ENCODE measurements at places on chromosomes 2 and 18. TPM values are rescaled to one million over a fixed set of nuclear protein-coding genes. Genes with fewer than 3 reads are reported as not detected.
A peak's percentile ranks its signal among the peaks of the same experiment; 100 is the strongest.

- no peak for DNase-seq
Measured at GRCh38 chr18:1392865-1393734, 488.4 kb downstream of the ADCYAP1 start.

DNA sequence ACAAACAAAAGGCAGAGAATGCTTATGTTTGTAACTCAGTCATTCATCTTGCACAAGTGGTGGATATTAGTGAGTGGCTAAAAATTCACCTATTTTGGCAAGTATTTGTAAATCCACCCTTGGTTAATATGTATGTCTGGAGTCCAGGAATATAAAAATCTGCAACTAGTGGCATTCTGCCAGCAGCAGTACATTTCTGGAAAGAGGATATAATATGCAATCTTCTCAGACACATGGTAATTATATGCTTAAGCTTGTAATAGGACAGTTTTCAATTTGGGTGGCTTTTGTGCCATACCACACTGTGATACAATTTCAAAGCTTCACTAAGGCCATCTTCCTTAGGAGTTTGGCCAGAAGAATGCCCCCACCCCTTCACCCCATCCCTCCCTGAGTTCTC, 693.3 kb downstream of the MBD2 start:
- no peak for DNase-seq

GRCh38 chr2:25979001-25979400, 3.3 kb downstream of the KIF3C start:
- no peak for DNase-seq

Gene GREB1
- total RNA-seq: 0.38 TPM

DNA sequence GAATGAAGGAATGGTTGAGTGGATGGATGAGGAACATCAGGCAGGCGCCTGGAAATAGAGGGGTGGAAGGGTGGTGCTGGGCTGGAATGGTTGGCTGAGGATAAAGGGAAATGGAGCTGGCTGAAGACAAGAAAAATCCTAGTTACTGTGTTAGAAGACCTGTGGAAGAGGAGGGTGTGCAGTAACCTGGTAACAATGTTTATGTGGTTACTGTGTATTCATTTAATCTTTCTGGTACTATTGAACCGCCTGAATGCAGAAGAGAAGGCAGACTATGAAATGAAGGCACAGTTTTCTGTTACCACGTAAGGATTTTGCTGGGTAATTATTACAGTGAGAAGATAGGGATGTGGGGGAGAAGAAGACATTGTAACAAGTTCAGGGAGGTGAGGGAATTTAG, 110.3 kb upstream of the MGAT5 start:
- no peak for DNase-seq

GRCh38 chr2:108920686-108921085, 68.3 kb downstream of the EDAR start:
- DNase-seq: no peak

Gene C2orf78
- total RNA-seq: not detected

GRCh38 chr2:1795261-1796231, 51.2 kb upstream of the PXDN start:
- DNase-seq: no peak

DNA sequence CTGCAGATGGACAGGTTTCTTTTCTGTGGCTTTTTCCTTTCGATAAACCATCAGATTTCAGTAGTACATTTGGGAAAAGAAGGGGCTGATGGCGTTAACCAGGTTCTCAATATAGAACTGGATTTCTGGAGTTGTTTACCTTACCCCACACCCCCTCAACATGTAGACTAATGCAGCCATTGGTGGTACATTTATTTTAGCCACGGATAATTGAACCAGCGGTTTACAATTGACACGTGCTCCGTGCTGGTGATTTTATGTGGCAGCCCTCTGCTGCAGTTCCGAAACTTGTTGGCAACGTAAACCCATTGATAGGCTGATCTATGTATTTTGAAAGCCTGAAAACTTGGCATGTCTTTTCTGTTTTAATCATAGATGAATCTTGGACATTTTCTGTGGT, 5.4 kb downstream of the SOX11 start:
- DNase-seq: no peak

GRCh38 chr2:104487366-104487765, 366.5 kb upstream of the POU3F3 start:
- no peak for DNase-seq

- no peak for DNase-seq
Measured at GRCh38 chr2:20168048-20168726, 56.7 kb downstream of the SDC1 start.

DNA sequence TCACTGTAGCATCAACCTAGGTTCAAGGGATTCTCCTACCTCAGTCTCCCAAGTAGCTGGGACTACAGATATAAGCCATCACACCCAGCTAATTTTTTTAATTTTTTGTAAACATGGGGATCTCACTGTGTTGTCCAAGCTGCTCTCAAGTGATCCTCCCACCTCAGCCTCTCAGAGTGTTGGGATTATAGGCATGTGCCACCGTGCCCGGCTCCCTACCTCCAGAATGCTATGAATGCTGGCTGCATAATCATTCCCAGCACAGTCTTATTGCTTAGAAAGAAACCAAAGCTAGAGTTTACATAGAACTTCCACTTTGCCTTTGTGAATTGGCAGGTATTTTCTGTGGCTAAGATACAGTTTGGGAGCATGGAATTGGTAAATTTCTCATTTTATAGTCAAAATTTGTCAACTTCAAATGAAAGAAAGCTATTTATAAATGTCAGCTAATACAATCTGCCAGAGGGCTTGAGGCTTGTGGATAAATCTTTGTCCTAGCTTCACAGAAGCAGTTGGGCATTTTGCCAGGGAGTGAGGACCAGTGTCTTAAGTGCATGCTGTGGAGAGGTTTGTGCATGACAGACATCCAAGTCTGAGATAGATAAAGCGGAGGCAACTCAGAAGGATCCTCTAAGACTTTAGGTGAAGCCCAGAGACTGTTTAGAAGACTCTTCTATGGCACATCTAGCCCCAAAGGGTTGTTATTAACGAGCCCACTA, 175.4 kb downstream of the ANTXR1 start:
- DNase-seq: no peak

Gene TOGARAM2
- 0.13 TPM for total RNA-seq

DNA sequence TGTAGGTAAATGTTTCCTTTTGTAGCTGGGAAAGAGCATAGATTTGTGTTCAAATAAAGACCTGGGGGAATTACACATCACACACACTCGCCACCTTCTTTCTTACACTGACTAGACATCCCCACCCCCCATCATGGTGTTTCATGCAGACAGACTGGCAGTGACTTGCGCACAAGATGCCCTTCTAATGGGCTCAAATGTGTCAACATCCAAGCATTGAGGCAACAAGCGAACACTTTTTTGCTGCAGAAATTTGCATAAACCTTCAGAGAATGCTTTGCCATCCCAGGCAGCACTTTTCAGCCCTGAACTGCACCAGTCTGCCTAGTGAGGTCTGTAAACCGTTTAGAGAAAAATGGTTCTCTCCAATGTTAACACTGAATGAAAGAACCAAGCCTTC, 4.5 kb downstream of the HOXD8 start:
- DNase-seq: no peak

- DNase-seq: peak; percentile 87
Measured at GRCh38 chr2:98793897-98794830, 63.2 kb upstream of the MGAT4A start.

DNA sequence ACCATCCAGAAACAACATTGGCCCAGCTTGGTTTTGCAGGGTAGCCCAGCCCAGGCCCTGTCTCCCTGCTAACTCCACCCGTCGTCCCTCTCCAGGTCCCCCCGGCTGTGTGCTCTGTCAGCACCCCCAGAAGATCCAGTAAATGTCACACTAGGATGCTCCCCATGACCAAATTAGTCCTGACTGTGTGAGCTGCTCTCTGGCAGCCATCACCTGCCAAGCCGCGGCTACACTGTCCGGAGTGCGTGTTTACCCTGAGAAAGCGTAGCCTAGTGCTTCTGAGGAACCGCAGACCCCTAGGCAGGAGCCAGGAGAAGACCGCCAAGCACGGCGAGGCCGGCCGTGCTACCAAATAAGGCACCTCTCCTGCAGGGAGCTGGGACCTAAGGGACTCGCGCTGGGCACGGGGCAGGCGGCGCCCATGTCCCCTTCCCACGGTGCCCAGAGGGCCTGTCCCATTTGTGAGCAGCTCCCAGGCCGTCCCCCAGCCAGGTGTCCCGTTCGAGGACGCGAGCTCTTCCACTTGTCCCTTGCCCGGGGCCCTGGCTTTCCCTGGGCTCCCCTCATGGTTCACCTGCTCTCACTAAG, 849.9 kb downstream of the RNF144A start:
- DNase-seq: no peak

- no peak for DNase-seq
Measured at GRCh38 chr18:28736951-28737350, 560.0 kb upstream of the CDH2 start.

DNA sequence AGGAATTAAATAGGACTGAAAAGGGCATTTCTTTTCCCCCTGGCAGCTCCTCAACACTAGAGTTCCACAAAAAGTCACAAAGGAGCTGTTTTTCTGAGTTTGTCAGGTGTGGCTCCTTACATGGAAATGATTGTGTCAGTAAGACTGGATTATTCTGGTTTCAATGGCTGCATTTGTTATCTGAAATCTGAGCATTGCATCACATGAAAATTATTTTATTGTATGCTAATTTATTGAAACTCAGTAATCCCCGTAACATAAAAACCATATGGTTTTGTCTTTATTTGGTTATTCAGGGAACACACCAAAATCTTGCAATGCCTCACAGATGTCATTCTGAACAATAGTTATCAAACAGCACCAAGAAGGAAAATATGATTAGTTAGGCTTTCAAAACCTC, 439.7 kb upstream of the TNP1 start:
- no peak for DNase-seq

Gene BOLL
- total RNA-seq: not detected

Gene WNT10A
- total RNA-seq: not detected

Gene KLHL41
- 0.13 TPM for total RNA-seq

DNA sequence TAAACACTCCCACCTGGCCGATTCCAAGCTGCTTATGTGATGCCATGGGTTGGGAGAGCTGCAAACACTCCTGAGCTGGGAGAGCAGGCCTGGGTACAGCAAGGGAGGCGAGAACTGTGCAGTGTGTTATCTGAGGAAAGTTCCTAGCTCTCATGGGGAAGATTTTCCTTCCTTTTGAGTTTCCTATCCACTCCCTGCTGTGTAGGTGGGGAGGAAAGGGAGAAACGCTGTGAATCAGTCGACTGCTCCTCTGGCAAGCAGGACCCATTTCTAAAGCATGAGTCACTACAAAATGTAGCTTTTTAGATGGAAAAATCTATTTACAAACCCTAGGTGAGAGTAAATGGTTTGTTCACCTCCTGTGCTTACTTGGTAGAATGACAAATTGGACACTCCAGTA, 80.4 kb downstream of the SH3RF3 start:
- peak; percentile 60 for DNase-seq

GRCh38 chr2:96734880-96735583, 4.8 kb downstream of the LMAN2L start:
- DNase-seq: no peak

DNA sequence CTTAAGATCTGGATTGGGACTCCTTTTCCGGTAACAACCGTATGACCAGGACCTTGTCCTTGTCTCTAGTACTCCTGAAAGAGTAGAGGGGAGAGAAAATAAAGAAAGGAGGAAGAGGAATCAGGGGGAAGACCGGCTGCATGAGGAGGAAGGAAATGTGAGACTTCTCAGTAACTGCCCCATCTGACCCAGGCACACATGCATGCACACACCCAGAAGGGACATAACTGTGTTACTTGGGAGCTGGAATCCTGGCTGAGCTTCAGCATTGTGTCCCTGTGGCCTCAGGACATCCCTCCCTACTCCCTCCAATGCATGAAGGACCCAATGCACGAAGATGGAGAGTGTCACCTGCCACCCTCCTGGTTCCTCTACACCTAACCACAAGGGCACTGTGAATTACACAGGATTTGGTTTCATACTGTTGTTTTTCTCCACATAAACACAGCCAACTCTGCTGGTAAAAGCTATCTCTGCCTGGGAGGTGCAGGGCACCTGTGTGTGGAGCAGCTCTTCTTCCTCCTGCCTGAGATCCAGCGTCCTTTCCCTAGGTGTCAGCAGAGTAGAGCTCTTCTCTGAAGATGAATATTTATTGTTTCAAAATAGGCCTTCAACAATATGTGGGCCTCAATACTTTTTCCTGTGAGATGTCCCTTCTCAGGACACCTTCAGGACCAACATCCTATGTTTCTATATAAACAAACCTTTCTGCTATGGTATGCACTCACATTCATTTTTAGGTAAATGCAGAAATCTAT, 574.1 kb upstream of the ID2 start:
- no peak for DNase-seq

Gene TMEM247
- not detected for total RNA-seq

Gene CD8B
- not detected for total RNA-seq

DNA sequence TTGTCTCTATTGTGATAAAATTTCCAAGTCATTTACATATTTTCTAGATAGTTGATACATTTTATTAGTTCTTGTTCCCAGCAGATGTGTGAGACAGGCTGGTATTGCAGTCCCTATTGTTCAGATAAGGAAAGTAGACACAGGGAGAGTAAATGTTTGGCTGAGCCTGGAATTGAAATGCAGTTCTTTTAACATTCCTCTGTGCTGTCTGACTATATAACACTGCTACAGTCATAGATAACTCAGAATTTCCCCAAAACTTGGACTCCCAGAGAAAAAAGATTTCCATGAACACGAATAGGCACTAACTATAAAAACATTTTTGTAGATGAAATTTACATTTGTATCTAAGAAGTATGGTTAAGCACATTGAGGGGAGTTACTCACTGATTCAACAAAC, 71.4 kb downstream of the PLCL1 start:
- DNase-seq: no peak

DNA sequence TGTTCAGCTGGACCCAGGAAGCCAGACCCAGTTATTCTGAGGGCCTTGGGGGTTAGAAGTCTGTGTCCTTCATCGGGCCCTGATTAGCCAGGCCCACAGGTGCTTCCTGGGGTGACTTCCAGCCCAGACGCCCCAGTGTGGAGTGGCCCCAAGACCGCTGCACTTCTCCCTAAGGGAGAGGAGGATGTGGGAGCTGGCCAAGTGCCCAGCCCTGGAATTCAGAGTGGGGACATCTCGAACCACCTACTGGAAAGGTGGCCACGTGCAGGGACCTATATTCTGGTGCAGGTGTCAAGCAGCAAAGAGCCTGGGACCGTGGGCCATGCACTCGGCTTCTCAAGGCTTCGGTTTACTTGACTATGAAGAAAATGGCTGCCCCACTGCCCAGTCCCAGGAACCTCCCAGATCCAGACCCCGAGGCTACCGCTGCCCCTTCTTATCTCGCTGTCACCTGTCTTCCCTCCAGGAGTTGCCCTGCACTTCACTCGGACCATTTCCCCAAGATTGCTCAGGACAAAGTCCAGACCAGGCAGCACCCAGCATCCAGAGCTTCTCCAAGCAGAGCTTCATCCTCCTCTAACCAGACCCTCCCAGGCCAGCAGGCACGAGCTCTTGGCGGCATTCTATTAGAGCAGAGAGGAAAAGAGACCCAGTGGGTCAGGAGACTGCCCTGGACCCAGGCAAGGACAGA, 142.8 kb upstream of the ID2 start:
- DNase-seq: no peak

- DNase-seq: peak; percentile 56
Measured at GRCh38 chr18:47254341-47254939, 3.0 kb upstream of the SKOR2 start.

Gene GALR1
- total RNA-seq: not detected

Gene CRACDL
- 3.0 TPM for total RNA-seq

Gene SERPINB11
- total RNA-seq: not detected

All from dermis microvascular lymphatic vessel endothelial cell (primary cell).